Central memory CD8-positive, alpha-beta T cell (primary cell): ENCODE measurements at places on chromosomes 1 and 21.

DNA sequence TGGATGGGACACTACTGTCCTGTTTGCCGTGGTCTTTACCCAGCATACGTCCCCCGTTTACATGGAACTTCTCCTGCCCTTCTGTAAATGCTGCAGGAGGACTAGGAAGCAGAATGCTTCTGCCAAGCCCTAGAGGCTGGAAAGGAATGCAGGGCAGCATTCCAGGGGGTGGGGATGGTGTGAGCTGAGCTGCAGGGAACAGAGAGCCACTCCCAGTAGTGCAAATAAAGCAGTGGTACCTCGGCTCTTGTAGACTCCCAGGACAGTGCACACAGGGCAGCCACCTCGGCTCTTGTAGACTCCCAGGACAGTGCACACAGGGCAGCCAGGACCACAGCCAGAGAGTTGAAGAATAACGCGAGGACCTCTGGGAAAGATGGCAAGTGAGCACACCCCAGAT is 35.4 kb downstream of the PTPRU start:
- H3K4me3 ChIP-seq: no peak overlapping the region
- H3K36me3 ChIP-seq: no peaks in the 10 kb centered on the region
- peaks cover 69% of the 10 kb centered on the region for H3K27me3 ChIP-seq
- no peaks in the 10 kb centered on the region for H3K4me1 ChIP-seq
- DNase-seq: no peak

DNA sequence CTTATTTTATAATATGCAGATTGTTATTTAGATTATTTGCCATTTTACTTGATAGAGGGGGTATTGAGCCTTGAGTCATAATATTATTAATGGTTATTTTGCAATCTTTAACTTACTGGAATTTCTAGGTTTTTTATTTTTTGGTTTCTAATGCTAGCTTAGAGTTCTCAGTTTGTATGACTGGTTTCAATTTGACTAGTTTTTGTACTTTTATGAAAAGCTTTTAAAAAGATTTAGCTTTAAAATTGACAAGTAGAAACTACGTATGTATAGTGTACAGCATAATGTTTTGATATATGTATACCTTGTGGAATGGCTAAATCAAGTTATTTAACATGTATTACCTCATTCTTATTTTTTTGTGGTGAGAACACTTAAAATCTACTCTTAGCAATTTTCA is 41.5 kb downstream of the CEP350 start:
- peaks cover 29% of the 10 kb centered on the region for H3K36me3 ChIP-seq
- no peak overlapping the region for H3K4me3 ChIP-seq
- no peak for DNase-seq
- peak overlapping the region; percentile 8 for H3K27ac ChIP-seq

GRCh38 chr1:86713477-86713876 is 9.1 kb downstream of the SH3GLB1 start:
- H3K27ac ChIP-seq: peak overlapping the region; percentile 70
- no peak for DNase-seq
- peaks cover 19% of the 10 kb centered on the region for H3K36me3 ChIP-seq
- H3K27me3 ChIP-seq: no peaks in the 10 kb centered on the region
- H3K4me3 ChIP-seq: no peak overlapping the region

GRCh38 chr21:26958788-26959187 is 8.1 kb downstream of the ADAMTS5 start:
- no peak overlapping the region for H3K4me3 ChIP-seq
- H3K4me1 ChIP-seq: no peaks in the 10 kb centered on the region
- no peak overlapping the region for H3K27ac ChIP-seq
- DNase-seq: no peak
- no peaks in the 10 kb centered on the region for H3K36me3 ChIP-seq

DNA sequence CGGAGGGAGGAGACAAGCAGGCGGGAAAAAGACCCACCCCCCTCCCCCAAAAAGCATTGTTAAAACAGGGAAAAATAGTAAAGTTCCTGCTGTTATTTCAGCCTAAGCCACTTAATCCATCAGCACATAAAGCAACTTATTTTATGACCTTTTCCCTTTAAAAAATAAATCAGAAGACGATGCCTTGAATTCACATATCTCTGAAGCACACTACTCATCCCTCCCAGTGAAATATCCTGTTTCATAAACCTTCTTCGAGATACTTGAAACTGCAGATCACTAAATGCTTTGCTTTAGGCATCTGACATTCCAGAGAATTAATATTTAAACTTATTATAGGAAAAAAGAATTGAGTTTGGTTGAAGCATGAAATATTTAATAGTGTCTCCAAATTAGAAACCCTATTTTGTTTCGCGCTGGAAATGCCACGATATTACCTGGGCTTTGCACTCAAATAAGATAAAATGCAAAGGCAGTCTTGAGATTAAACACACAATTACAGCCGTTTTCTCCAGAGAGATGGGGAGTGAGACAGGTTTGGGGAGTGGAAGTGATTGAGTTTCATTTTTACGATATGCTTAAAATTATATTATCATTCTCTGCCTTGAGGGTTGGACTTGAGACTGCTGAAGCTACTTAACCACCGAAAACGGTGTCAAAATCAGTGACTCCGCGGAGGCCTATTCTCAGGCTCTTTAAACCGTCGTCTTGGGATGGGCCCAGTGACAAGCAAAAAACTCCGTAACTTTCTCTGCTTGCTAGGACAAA is 9.3 kb downstream of the GLIS1 start:
- H3K4me1 ChIP-seq: no peaks in the 10 kb centered on the region
- H3K27ac ChIP-seq: no peak overlapping the region
- no peaks in the 10 kb centered on the region for H3K36me3 ChIP-seq
- H3K27me3 ChIP-seq: peaks cover 23% of the 10 kb centered on the region
- no peak overlapping the region for H3K4me3 ChIP-seq

GRCh38 chr1:33727310-33727709 is 136.6 kb upstream of the HMGB4 start:
- no peak overlapping the region for H3K27ac ChIP-seq
- H3K36me3 ChIP-seq: no peaks in the 10 kb centered on the region
- H3K27me3 ChIP-seq: peaks cover 9% of the 10 kb centered on the region
- H3K4me1 ChIP-seq: no peaks in the 10 kb centered on the region
- DNase-seq: no peak

DNA sequence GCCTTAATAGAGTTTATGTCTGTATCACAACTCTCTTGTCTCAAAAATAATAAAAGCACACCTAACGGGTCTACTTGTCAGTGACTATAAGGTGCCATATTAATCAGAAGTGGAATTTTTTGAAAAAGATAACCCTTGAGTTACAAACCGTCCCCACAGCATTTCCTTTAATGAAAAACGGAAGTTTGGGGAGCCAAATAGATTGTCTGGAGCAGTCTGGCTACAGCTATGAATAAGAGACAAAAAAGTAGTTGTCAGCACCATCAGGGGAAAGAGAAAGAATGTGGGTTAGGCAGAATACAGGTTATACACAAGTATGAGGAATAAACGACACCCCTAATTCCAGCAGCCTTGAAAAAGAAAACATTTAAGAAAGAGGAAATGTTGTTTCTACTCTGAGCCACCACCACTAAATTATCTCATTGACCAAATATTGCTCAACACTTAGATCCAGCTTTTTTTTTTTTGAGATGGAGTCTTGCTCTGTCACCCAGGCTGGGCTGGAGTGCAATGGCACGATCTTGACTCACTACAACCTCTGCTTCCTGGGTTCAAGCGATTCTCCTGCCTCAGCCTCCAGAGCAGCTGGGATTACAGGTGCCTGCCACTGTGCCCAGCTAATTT is 29.4 kb upstream of the USP24 start:
- no peak overlapping the region for H3K27ac ChIP-seq
- H3K4me1 ChIP-seq: no peaks in the 10 kb centered on the region
- no peaks in the 10 kb centered on the region for H3K36me3 ChIP-seq
- no peak overlapping the region for H3K4me3 ChIP-seq
- DNase-seq: no peak

DNA sequence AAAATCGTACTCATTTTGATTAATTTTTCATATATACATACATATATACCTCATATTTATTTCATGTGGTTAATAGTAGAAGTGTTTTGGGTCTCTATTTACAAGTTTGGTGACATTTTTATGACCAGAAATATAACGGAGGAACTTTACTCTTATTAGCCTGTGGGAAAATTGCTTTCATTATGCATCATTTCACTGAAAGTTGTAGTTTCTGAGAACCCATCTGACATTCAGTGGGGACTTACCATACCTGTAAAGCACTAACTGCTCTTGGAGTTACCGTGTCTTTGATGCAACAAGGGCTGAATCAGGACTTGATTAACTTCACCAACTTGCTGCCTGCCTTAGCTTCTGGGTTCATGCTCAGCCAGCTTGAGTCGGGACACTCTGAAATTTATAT is 49.9 kb upstream of the ITPKB start:
- no peaks in the 10 kb centered on the region for H3K27me3 ChIP-seq
- no peaks in the 10 kb centered on the region for H3K36me3 ChIP-seq
- no peaks in the 10 kb centered on the region for H3K4me1 ChIP-seq
- no peak overlapping the region for H3K4me3 ChIP-seq
- H3K27ac ChIP-seq: no peak overlapping the region

DNA sequence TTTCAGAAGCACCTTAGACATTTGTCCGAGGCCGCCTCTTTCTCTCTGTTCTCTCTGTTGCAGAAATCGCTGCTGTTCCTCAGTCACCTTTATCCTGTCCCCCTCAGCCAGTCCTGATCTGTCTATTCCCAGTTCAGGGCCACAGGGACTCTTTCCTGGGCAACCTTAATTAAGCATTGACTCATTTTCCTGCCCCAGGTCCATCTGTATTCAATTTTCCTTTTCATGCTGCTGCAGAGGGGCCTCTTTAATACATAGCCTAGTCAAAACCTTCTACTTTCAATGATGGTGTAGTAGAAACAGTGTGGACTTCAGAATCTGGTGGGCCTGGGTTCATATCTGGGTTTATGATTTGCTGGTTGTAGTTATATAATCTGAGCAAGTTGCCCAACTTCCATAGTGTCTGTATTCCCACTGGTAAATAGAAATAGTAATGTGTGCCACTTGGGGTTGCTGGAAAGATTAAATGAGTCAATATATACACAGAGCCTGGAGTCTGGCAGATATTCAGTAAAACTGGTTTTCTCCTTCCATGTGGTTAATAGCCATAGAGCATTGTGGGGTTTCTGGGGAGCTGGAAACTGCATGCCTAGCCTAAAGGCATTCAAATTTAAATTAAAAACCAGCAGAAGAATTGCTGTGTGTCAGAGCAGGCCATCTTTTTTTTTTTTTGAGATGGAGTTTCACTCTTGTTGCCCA is 4.5 kb downstream of the TRAF5 start:
- H3K27ac ChIP-seq: peak overlapping the region; percentile 95
- H3K4me1 ChIP-seq: peaks cover 85% of the 10 kb centered on the region
- peak overlapping the region; percentile 88 for H3K4me3 ChIP-seq
- peaks cover 15% of the 10 kb centered on the region for H3K36me3 ChIP-seq
- DNase-seq: no peak
- H3K27me3 ChIP-seq: no peaks in the 10 kb centered on the region

DNA sequence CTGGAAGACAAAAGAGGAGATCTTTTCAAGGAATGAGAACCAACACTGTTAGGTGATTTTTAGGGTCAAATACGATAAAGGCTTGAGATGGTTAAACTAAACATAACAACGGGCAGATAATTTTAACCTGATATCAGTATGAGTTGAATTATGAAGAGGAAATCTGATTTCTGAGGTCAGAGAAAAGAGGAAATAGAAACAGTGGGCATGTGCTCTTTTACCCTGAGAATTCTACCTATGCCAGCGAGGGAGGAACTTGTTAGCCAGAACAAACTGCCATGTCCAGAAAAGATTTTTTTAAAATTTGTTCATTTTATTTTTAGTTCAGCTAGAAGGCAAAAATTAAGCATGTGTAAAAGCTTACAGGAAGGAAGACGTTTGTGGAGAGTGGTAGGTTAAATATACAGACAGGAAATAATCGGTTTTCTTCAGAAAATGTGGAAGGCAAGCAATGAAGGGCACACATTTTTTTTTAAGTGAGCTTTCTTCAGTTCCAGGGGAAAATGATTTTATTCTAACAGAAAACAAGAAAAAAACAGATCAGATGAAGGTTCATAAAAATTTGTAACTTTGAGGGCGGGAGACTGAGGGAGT is 1745.3 kb downstream of the MRPL39 start:
- peaks cover 22% of the 10 kb centered on the region for H3K4me1 ChIP-seq
- H3K27me3 ChIP-seq: no peaks in the 10 kb centered on the region
- no peaks in the 10 kb centered on the region for H3K36me3 ChIP-seq
- DNase-seq: no peak

DNA sequence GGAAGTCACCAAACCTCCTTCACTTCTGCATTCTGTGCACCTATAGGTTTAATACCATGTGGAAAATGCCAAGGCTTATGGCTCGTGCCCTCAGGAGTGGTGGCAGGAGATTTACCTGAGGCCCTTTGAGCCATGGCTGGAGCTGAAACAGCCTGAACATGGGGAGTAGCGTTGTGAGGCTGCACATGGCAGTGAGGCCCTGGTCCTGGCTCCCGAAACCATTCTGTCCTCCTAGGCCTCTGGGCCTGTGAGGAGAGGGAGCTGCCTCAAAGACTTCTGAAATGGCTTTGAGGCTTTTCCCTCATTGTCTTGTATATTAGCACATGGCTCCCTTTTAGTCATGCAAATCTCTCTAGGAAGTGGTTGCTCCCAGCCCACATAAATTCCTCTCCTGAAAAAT is 20.6 kb downstream of the PTGFR start:
- H3K4me3 ChIP-seq: no peak overlapping the region
- H3K27ac ChIP-seq: no peak overlapping the region
- H3K4me1 ChIP-seq: no peaks in the 10 kb centered on the region
- no peaks in the 10 kb centered on the region for H3K36me3 ChIP-seq
- H3K27me3 ChIP-seq: no peaks in the 10 kb centered on the region

- H3K27me3 ChIP-seq: no peaks in the 10 kb centered on the region
- no peak for DNase-seq
- no peaks in the 10 kb centered on the region for H3K36me3 ChIP-seq
Measured at GRCh38 chr1:194281376-194281775, 1095.0 kb upstream of the B3GALT2 start.

DNA sequence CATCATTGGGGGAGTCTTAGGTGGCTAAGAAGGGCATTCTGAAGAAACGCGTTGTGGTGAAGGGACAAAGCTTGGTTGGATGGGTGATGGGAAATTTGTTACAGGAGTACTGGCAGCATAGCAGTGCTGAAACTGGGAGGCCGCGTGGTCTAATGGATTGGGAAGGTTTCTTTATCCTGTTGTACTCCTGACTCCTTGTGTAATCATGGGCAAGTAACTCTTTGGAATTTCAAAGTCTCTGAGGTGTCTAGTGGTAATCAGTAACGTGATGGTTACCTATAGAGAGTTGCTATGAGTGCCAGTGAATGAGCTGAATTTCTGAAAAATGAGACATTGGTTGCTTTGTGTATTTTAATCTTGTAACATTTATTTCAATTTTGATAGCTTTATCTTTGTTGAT is 18.5 kb downstream of the DONSON start:
- H3K4me3 ChIP-seq: no peak overlapping the region
- peaks cover 17% of the 10 kb centered on the region for H3K4me1 ChIP-seq
- H3K36me3 ChIP-seq: peaks cover 61% of the 10 kb centered on the region
- no peak overlapping the region for H3K27ac ChIP-seq
